ENCODE measurements at places on chromosomes 4 and X.

DNA sequence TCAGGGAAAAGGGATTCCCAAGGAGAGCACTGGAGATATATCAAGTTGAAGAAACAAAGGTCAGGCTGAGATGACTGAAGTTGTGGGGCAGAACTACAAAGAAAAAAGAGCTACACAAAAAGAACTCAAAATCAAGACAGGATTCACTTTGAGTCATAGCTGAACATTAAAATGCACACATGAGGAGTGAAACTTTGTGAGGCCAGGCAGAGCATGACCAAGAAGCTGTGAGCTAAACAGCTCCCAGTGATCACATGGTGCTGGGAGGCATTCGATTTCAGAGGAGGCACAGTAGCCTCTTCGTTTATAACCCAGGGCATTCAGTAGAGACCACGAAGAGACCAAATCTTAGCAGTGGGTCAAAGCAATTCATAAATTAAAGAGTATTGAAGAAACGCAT is 145.3 kb downstream of the ATRX start:
- DNase-seq = no peak

GRCh38 chrX:71671043-71671780 is 3.9 kb downstream of the LOC101059915 start:
- no peak for DNase-seq

DNA sequence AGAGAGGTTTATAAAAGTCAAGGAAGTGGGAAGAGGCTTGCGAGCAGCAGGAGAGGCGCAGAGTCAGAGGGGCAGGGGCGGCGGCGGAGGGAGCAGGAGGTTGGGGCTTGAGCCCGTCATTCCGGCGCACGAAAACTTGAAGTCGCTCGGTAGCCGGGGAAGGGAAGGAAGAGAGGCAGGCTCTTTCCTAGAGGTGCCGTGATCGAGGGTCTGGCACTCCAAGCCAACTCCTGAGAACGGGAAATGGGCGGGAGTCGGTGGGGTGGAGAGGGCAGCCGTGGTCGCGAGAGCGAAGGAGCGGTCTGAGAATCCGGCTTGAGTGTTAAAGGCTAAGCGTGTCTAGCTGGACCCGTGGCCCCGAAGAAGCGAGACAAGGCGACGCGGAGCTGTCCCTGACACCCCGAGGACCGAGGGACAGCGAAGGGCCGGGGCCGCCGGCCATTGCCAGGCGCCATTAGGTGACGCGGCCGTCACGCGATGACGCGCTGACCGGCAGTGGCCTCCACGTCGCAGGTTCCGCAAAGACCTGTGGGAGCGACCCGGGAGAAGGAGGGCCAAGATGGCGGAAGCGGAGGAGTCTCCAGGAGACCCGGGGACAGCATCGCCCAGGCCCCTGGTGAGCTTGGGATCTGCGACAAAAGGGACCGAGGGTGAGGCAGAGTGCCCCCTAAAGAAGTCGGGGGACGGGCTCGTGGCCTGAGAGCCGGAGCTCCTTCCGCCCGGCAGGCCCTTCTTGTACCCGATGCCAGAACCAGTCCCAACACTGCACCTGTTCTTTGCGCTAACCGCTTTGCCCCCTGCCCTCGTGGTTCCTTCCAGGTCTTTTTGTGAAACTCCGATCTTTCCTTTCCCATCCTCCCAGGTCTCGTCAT is at the start of gene YIPF6:
TSS of gene YIPF6 (plus strand) at position 544 of the 872 bp plus-strand sequence. CDS start at position 560, 16 bp downstream.
- no peak for DNase-seq

DNA sequence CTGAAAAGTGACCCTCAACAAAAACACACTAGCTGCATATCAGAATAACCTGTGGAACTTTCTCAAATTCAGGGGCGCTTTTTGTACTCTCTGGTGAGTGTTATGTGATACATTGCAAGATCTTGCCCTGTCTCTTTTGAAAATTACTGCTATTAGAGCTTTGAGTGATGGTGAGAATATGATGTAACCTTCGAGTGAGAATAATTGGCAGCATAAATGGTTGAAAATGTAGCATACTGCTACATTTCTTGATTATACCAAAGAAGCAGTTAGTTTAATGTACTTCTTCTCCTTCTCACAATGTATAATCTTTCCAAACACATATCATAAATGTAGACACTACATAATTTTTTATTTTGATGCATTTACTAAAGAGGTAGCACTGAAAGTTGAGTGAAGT is 882.9 kb downstream of the FSTL5 start:
- no peak for DNase-seq

DNA sequence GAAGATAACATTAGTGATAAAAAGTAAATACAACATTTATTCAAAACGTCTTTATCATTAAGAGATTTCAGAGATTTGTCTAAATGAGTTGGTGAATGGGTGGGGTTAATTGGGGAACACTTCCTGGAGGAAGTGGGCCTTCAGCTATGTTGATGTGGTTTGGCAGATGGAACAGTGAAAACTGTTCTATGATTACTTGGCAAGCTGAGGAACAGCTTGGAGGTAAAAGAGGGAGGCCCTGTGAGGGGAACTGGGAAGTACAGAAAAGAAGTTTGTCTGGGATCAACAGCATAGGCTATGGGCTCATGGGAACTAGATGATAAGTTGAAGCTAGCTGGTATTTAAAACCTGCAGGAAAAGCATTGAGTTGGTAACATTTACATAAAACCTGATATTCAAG is 26.0 kb downstream of the OCRL start:
- DNase-seq = no peak

DNA sequence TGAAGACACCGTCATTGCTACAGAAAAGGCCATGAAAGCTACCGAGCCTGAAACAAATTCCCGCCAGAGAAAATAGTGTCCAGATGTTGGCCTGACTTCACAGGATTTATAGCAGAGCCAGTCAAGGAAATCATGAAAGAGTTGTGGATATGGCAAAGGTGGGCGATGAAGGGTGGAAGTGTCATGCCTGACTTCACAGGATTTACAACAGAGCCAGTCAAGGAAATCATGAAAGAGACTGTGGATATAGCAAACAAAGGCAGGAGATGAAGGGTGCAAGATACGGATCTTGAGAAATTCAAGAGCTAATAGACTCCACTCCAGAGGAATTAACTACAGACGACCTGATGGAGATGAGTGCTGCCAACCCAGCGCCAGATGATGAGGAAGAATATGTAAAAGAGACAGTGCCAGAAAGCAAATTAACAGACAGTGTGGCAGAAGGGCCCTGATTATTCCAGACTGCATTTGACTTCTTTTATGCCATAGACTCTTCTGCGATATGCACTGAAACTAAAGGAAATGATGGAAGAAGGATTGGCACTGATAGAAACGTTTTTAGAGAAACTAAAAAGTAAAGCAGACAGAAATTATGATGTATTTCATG is 17.2 kb downstream of the TRMT44 start:
- no peak for DNase-seq

DNA sequence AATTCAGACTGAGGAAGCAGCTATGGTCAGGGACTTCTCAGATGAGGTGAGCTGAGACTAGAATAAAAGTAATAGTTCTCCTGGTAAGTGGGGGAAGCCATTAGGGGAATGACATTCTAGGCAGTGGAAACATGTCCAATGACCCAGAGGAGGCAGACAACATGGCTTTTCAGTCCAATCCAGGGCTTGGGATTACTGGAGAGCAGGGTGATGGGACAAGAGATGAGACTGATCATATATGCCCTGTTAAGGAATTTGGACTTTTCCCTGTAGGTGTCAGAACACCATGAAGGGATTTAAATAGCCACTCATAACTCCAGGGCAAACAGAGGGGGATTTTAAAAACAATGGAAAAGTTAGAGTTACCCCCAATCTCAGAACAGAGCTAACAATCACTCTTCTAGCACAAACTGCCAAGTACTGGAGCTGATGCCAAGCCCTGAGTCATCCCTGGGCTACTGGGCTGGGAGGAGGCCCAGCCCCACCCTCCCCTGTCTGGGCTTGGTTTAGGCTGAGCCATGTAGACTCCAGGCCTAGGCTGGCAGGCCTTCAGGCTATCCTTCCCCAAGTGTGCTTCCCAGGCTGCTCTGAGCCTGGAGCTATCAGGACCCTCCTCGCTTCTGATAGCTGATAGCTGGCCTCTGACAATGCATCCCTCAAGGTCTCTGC is 22.7 kb upstream of the MSN start:
- DNase-seq = peak; percentile 6
